Activated CD8-positive, alpha-beta memory T cell treated with anti-CD3 and anti-CD28 coated beads for 24 hours (primary cell): ENCODE measurements at places on chromosomes 1 and 21.

- DNase-seq, result no peak
These were observed 148.7 kb upstream of the NR5A2 start for GRCh38 chr1:199878823-199879222.

DNA sequence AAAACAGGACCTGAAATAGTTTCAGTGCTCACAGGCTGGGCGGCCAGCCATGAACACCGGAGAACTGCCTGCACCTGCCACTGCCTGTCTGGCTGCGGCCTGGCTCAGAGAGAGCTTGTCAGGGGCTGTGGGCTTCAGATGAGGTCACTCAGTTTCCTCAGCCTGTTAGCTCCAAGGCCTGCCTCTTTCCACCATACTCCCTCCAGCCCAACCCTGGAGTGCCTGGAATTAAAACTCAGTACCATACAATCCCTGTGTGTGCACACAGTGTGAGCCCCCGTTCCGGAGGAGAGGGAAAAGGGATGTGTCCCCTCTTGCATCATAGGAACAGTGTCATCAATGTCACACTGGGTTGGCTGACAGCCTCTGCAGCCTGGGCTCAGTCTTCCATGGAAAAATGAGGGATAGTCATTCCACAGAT lies 16.2 kb downstream of the CACNA1S start:
- DNase-seq, result no peak

- DNase-seq, result no peak
These were observed 22.8 kb downstream of the RNU5D-1 start for GRCh38 chr1:44707959-44708831.

GRCh38 chr1:202801175-202801574 lies 7.0 kb downstream of the KDM5B start:
- no peak for DNase-seq

DNA sequence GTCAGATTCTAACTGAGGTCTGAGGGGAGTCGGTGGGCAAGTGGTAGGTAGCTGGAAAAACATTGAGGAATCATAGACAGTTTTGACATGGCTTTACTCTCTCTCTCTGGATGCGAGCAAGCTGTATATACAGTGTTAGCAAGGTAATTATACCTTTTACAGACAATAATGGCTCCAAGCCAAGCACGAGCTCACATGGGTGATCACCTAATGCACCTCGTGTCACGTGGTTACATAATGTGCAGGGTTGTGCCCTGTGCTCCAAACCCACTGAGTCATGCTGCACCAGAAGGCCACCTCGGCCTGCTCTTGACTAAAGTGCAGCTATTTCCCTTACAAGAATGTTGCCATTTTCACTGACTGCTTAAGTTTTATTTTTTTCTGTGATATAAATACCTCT lies 7.6 kb upstream of the CLCA2 start:
- DNase-seq, result no peak

DNA sequence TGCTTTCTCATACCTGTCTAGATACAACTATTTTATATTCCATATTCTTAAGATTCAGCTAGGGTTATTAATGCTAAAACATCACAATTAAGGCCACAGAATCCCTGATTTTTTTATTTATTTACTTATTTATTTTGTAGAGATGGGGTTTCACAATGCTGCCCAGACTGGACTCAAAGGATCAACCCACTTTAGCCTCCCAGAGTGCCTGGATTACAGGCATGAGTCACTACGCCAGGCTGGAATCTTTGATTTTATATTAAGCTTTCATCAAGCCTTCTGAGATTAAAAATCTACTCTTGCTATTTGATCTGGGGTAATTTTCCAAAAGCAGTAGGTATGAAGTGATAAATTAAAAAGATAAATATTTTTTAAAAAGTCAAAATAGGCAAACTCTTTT lies 38.9 kb downstream of the MCOLN2 start:
- no peak for DNase-seq

DNA sequence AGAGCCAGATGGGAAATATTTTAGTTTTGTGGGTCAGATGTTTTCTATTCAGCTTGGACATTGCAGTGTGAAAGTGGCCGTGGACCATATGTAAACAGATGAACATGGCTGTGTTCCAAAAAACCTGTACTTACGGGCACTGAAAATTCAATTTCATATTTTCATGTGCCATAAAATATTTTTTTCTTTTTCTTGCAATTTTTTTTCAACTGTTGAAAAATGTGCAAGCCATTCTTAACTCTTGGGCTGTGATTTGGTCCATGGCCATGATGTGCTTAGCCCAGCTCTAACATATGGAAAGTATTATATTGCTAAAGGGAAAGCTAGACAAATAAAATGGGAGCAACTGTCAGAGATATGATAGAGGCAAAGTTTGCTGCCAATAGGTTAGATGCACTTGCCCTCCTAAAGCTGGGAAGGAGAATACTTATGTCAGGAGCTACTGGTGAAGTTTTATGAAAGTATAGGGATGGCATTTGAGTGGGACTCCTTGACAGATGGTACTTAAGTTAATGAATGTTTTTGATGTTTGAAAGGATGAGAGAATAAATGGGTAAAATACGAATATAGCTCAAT lies 240.3 kb downstream of the RYR2 start:
- DNase-seq, result no peak

GRCh38 chr1:48776393-48777218 lies at the start of gene BEND5:
TSS of gene BEND5 (minus strand) at chr1:48776891. CDS start at chr1:48776831, 60 bp downstream.
- DNase-seq, result peak; percentile 77

DNA sequence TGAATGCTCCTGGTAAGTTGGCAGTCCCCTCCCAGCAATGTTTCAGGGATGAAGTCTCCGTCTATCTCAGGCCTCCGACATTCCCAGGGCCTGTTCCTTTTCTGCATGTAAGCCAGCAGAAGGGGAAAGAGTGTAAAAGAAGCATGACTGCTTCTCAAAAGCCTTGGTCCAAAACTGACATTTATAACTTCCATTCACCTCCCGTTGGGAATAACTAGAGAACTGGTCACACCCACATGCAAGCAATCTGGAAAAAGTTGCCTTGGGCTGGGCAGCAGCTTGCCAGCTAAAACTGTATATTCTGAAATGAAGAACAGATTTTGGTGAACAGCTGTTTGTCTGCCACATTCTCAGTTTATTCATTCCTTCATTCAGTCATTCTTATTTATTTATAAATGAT lies 24.2 kb upstream of the NPL start:
- no peak for DNase-seq

- DNase-seq, result no peak
These were observed 2.3 kb downstream of the ATP1A1 start for GRCh38 chr1:116375148-116375886.

- no peak for DNase-seq
These were observed 19.8 kb downstream of the RO60 start for GRCh38 chr1:193079187-193079586.
